ENCODE measurements at places on chromosomes 5 and 9.

- DNase-seq = no peak
These were observed 4.9 kb downstream of the NKX2-5 start for GRCh38 chr5:173229966-173230689.

GRCh38 chr9:10259668-10260067 is 353.1 kb downstream of the PTPRD start:
- DNase-seq = no peak

GRCh38 chr9:99713838-99714306 is 107.8 kb upstream of the NR4A3 start:
- DNase-seq = no peak

GRCh38 chr5:158313733-158314464 is 455.0 kb upstream of the CLINT1 start:
- DNase-seq = no peak

- DNase-seq = no peak
These were observed 299.0 kb downstream of the PRELID2 start for GRCh38 chr5:145536133-145536532.

DNA sequence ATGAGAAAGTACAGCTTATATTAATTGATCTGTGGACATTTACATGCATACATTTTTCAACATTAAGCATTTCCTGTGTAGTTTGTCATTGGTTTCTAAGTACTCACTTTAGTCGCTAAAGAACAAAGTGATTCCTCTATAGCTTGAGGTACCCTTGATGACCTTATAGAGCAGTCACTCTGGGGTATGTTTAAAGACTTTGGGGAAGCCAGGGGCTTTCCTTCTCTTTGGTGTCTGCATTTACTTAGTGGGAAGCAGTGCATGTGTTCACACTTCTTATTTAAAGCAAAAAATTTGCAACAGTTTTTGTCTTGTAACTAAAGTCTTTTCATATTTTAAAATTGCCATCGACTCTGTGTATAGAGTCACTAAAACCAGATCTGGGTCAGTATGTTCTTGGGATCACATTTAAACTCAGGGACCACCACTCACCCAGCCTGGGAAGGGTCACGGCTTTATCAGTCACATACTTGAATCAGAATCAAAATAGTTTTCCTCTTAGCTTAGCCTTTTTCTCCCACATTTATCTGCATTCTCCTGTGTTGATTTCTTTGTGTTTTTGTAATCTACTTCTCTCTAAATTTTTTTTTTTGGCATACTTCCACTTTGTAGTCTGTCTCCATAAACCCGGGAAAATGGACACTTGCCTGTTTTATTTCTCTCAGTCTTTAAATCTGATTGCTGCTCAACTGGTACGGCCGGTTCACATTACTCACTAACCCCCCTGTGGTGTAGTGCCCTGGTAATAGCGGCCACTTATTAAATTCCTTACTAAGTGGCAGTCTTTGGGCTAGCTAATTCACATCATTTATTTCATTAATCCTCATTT is 143.9 kb upstream of the FBN2 start:
- no peak for DNase-seq

DNA sequence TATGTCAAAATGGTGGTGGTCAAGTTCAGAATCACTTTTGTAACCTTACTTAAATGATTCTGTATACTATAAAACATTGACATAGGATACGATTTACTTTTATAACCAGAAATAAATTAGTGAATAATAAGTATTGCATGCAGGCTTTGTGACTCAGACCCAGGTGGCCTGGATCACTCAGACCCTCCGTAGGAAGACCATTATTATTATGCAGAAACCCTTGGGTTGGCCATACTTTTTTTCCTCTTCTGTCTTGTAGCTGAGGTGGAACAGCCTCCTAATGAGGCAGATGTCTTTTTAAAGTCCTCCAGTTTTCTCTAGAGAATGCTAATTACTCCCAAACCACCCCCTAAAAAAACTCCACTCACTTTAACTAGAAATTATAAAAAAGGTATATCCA is 121.9 kb downstream of the LPAR1 start:
- no peak for DNase-seq

DNA sequence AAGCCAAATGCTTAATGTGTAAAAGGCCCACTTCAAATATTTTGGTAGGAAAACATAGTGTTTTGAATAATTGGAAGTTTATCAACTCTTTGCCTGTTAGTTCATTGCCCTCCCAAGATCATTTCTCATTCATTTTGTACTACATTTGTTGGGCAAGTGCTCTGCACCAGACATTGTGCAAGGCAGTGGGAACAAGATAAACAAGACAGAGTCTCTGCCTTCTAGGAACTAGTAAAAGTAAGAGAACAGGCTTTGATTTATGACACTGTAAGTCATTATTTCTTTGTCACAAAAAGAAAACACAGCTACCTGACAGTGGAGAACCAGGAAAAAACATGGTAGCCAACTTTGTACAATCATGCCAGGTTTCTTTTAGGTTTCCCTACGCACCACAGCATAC is 63.7 kb upstream of the PAM start:
- no peak for DNase-seq

DNA sequence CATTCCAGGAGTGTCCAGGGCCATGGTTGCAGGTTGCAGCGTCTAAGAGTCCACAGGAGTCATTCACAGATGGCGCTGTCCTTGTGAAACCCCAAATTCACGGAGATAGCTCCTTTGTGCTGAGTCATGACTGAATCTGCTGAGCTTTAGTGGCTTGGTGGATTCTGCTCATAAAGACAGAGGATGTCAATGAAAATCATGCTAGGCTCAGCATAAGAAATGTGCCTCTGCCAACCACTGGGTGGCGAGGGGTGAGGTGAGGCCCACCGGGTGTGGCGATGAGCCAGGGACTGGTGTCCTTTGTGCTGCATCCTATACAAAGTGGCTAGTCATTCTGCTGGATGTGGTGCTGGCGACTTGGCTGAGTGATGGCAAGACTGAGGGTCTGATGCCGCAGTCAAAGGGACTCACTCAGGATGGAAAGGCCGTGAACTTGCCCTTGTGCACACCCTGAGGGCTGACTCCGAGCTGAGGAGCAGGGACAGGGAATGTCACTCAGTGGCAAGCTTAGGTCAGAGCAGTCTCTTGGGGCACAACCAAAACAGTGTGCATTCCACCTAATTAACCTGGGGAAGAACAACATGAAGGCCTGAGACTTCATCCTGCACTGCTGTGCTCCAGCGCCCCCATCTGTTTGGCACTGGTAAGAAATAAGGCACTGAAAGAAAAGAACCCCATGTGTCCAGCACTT is 71.5 kb downstream of the DAP start:
- DNase-seq = peak; percentile 35

- DNase-seq = no peak
These were observed 343.2 kb downstream of the ZNF608 start for GRCh38 chr5:124403281-124403680.

DNA sequence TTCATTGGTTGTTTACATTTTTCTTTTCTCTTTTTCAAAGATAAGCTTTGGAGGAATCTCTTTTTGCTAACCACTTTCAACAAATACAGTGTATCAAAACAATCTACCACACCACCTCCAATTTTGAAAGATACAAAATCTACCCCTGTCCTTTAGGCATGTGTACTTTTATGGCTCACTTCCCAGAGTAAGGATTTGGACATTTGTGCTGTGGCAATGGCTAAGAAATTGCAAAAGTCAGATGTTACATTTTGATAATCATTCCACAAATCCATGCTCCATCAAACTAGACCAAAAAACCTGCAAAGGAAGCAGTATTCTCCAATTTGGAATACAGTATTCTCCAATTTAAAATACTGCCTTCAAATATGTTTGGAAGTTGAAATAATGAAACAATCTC is 204.9 kb downstream of the MCTP1 start:
- DNase-seq = no peak

DNA sequence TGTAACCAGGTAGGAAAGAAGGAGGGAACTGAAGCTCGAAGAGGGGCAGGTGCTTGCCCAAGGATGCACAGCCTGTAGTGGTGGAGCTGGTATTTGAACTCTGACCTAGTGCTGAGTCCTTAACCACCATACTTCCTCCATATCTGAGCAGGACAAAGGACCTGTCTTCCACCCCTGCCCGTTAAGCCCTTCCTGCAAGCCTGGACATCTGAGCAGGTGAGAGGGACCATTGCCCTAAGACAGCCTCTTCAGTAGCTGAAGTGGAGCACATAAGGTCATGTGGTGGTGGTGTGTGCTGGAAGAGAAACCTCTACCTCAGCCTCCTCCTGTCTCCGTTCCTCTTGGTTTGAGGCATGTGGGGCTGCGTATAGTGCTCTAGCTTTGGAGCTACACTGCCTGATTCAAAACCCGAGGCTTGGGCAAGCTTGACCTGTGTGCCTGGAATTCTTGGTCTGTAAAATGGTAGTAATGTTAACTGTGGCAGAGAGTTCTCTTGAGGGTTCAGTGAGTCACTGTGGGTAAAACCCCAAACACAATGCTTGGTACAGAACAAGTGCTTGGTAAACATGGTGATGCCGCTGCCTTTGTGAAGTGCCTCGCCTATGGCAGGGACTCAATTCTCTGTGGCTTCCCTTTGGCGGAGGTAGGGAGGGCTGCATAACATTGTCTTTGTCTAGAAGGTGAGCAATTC is 7.4 kb downstream of the GALNT10 start:
- DNase-seq = no peak

- no peak for DNase-seq
These were observed 39.0 kb downstream of the PRKACG start for GRCh38 chr9:68974901-68975300.

DNA sequence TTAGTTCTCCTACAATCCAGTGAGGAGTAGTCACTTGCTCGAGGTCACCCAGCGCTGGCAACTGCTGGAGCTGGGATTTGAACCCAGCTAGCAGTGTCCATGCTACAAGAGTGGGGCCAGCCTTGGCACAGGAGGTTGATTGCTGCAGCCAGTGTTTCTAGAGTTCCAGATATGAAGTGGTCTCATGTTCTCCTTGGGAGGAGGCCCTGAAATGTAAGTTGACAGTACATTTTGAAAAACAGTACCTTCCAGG is 802 bp downstream of the CCDC107 start:
- DNase-seq = no peak

DNA sequence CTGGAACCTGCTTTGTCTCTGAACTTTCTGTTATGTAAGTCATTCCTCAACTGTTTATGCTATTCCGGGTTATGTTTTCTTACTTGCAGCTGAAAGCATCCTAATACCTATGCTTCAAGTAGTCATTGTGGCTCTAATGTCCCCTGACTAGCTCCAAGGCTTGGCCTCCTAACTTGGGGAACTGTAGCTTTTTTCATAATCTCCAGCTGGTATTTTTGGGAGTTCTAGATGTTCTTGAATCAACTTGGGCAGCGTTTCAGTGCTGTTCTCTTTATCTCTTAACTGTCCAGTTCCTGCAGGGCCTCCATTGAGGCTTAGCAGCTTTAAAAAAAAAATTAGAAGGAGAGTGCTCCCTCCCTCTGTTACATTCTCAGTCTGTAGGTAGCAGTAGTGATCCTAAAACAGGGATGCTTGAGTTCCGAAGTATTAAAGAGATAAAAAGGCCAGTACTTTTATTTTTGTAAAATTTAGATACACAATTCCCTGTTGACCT is 100.0 kb upstream of the ACTBL2 start:
- no peak for DNase-seq

GRCh38 chr5:122943050-122943698 is 93.4 kb downstream of the PPIC start:
- DNase-seq = no peak

- peak; percentile 98 for DNase-seq
These were observed at the start of gene PPP2CA for GRCh38 chr5:134225780-134226440. TSS of gene PPP2CA (minus strand) at chr5:134226073. CDS start at chr5:134225861, 212 bp downstream.

DNA sequence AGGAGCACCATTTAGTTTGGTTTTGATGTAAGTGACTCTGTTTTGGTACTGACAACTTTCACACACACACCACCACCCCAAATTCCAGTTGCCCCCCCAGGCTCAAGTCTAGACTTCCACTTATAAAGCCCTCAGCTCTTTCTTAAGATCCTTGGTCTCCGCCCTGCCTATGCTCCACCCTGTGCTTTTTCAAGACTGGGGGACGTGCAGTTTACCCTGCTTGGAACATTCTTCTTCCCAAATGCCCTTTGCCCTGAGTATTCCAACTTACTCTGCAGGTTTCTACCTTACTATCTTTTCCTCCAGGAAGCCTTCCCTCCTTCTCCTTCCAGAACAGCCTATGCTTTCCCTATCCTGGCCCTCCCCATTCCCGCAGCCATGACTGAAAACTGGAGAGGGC is 1.5 kb upstream of the TRIM14 start:
- DNase-seq = no peak

GRCh38 chr5:111932628-111933027 is 175.6 kb upstream of the NREP start:
- DNase-seq = no peak

DNA sequence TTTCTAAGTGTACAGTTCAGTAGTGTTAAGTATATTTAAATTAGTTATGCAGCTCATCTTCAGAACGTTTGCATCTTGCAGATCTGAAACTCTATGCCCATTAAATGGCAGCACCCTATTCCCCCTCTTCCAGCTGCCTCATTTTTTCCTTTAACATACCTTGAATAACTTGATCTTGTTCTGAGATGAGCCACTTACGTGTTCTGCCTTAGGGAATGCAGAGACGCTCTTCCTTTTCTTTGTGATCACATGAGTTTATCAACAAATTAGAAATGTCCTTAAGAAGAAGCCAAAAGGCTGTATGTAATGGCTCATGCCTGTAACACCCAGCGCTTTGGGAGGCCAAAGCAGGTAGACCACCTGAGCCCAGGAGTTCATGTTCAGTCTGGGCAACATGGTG is 57.6 kb downstream of the SLC46A2 start:
- DNase-seq = no peak

DNA sequence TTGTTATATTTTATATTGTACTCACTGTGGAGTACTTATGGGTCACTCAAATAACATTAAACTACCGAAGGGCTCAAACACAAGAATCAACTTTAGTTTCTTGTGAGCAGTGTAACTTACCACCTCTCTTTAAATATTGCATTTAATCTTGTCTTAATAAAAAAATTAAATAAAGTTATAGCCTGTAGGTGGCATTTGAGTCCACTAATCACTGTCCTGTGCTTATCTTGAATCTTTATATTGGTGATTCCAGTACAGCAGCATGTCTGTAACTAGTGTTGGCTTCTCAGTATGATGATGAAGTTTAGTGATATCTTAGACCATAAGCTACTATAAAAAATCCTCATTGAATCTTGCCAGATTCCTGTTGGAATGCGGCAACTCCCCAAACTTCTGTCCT is 313.8 kb downstream of the FAM170A start:
- DNase-seq = no peak

DNA sequence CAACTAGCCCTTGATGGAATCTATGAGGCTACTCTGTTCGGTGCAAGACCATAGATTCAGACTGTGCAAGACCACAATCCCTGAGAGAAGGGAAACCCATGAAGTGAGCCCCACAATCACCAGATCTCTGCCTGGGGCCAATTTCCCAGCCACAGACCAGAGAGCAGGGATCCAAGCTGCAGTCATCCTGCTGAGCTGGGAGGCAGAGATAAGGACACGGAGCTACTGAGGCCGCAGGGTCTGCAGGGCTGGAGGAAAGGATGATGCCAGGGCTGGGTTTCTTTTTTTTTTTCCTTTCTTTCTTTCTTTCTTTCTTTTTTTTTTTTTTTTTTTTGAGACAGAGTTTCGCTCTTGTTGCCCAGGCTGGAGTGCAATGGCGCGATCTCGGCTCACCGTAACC is 47.7 kb upstream of the FUBP3 start:
- no peak for DNase-seq
